Activated CD4-positive, alpha-beta T cell treated with anti-CD3 and anti-CD28 coated beads for 36 hours (primary cell): ENCODE measurements at places on chromosomes 4 and X. TPM values are rescaled to one million over a fixed set of nuclear protein-coding genes. Genes with fewer than 3 reads are reported as not detected.

Gene CCDC110
- total RNA-seq: 0.34 TPM

Gene WNK3
- total RNA-seq: 0.74 TPM

- no peak for DNase-seq
These were observed 27.4 kb downstream of the ADH5 start for GRCh38 chr4:99061048-99061700.

DNA sequence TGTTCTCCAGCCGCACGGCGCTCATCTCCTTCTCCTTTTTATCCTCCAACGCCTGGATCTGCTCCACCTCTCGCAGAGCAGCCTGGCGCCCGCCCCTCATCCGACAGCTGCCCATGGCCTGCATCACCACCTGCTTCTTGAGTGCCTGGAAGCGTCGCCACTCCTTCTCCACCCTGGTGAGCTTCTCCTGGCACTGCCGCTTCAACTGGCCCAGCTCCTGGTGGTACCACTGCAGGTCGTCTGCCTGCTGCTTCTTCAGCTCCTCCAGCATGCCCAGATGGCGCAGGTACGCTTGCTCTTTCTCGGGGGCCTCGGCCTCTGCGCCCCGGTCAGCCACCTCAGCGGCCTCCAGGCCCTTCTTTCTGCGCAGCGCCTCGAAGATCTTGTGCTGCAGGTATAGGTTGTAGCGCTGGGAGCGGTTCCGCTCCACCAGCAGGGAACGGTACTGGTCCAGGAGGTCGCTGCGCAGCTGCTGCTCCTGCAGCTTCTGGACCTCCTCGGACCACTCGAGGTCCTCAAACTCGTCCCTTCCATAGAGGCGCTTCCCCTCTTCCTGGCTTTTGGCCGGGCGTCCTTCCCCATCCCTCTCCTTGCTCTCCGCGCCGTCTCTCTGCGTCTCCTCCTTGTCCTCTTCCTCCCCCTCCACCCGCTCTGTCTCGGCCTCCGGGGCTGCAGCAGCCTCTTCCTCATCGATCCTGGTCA lies 1.2 kb upstream of the TADA2B start:
- DNase-seq: no peak

GRCh38 chr4:79987401-79987800 lies 85.6 kb downstream of the ANTXR2 start:
- DNase-seq: no peak

- no peak for DNase-seq
These were observed 617.5 kb upstream of the CPEB2 start for GRCh38 chr4:14384824-14385223.

Gene UGT2B7
- total RNA-seq: not detected

Gene TCEAL6
- total RNA-seq: not detected

- no peak for DNase-seq
These were observed 36.1 kb downstream of the ZBTB49 start for GRCh38 chr4:4326166-4326565.

Gene SLC9B1
- total RNA-seq: 1.8 TPM

- DNase-seq: no peak
These were observed 249.1 kb upstream of the STS start for GRCh38 chrX:6898371-6898770.

Gene LRIT3
- 0.19 TPM for total RNA-seq
